Testis (tissue), 5 donors: ENCODE measurements at places on chromosomes 16 and 17. TPM values are rescaled to one million over a fixed set of nuclear protein-coding genes. Genes with fewer than 3 reads are reported as not detected.

DNA sequence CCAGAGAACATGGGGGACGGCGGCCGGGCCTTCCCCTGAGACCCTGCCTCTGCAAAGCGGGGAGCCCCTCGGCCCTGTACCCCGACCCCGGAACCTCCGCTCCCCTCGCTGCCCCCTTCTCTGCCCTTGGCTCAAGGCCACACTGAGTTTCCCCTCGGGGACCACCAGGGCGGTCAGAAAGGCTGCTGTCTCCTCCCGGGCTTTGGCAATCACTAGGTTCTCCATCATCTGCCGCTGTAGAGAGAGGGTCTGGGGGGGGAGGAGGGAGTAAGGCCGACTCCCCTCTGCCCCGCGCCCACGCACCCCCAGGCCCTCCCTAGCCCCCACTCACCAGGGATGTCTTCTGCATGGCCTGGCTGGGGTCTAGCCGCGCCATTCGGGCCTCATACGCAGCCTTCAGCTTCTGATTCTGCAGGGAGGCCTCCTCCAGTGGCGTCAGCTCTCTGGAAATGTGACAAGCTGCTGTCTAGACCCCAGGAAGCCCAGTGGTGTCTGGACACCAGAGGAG lies 8.4 kb downstream of the VPS9D1 start:
- DNase-seq = no peak
- no peaks in the 10 kb centered on the region for H3K4me1 ChIP-seq
- peak overlapping the region; percentile 20 for H3K4me3 ChIP-seq
- H3K27me3 ChIP-seq = no peaks in the 10 kb centered on the region
- no peaks in the 10 kb centered on the region for H3K36me3 ChIP-seq
- no peak overlapping the region for H3K27ac ChIP-seq

- no peak overlapping the region for H3K27ac ChIP-seq
- no peaks in the 10 kb centered on the region for H3K27me3 ChIP-seq
- peaks cover 15% of the 10 kb centered on the region for H3K4me1 ChIP-seq
- no peaks in the 10 kb centered on the region for H3K36me3 ChIP-seq
- no peak for DNase-seq
These were observed 5.6 kb downstream of the WSB1 start for GRCh38 chr17:27299384-27300049.

DNA sequence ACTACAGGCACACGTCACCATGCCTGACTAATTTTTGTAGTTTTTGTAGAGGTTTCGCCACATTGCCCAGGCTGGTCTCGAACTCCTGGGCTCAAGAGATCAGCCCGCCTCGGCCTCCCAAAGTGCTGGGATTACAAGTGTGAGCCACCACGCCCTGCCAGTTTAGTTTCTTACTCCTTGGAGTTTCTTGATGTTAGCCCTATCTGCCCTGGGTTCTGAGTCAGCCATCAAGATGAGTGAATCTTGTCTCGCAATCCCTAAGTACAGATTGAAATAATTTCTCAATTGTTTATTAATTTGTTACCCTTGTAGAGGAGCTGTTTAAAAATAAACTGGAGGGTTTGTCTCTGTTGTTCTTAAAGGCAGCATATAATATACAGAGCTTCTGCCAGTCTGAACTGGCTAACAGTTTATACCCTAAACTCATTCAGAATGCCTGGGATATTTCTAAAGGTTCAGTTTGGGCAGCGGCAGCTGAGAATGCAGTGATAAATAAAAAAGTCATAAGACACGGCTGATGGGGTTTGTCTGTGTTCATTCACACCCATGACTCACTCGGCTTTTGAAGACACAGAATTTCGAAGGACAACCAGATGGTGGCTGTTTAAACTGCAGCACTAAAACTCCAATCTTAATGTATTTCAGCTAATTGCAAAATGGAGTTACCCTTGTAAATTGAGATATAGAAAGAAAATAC lies 39.6 kb downstream of the GPRC5B start:
- H3K27me3 ChIP-seq = no peaks in the 10 kb centered on the region
- DNase-seq = no peak
- no peaks in the 10 kb centered on the region for H3K36me3 ChIP-seq
- no peak overlapping the region for H3K27ac ChIP-seq
- H3K4me1 ChIP-seq = no peaks in the 10 kb centered on the region

GRCh38 chr16:50151756-50152155 lies 1.4 kb upstream of the TENT4B start:
- no peak overlapping the region for H3K4me3 ChIP-seq
- DNase-seq = no peak
- H3K36me3 ChIP-seq = no peaks in the 10 kb centered on the region
- peaks cover 16% of the 10 kb centered on the region for H3K4me1 ChIP-seq
- no peak overlapping the region for H3K27ac ChIP-seq

DNA sequence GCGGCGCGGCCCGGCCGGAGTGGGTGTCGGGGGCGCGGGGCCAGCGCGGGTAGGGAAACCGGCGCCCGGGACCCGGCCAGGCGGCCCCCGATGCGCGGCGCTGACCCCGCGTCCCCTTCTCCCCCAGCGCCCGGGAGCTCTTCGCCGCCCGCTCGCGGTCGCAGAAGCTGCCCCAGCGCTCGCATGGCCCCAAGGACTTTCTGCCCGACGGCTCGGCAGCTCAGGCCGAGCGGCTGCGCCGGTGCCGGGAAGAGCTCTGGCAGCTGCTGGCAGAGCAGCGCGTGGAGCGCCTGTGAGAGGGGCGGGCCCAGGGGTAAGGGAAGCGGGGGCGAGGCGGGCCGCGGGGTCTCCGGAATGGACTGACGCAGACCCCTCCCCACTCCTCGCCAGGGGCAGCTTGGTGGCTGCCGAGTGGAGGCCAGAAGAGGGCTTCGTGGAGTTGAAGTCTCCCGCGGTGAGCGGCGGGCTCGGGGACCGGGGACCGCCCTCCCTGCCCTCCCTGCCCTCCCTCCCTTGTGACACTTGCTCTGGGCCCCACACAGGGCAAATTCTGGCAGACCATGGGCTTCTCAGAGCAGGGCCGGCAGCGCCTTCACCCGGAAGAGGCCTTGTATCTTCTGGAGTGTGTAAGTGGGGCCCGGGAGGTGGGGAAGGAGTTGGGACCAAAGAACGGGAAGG lies 430 bp downstream of the TSEN54 start:
- H3K36me3 ChIP-seq = peaks cover 3% of the 10 kb centered on the region
- peaks cover 27% of the 10 kb centered on the region for H3K4me1 ChIP-seq
- no peaks in the 10 kb centered on the region for H3K27me3 ChIP-seq
- DNase-seq = no peak
- peak overlapping the region; percentile 74 for H3K27ac ChIP-seq

- no peak overlapping the region for H3K4me3 ChIP-seq
- no peak for DNase-seq
- no peaks in the 10 kb centered on the region for H3K27me3 ChIP-seq
These were observed 5.8 kb upstream of the MT3 start for GRCh38 chr16:56583351-56584168.

GRCh38 chr16:12496186-12496585 lies 307.5 kb downstream of the CPPED1 start:
- H3K4me1 ChIP-seq = no peaks in the 10 kb centered on the region
- H3K4me3 ChIP-seq = no peak overlapping the region
- H3K27me3 ChIP-seq = no peaks in the 10 kb centered on the region
- H3K27ac ChIP-seq = no peak overlapping the region

- H3K4me3 ChIP-seq = no peak overlapping the region
- H3K27me3 ChIP-seq = no peaks in the 10 kb centered on the region
- no peak overlapping the region for H3K27ac ChIP-seq
- DNase-seq = no peak
- H3K36me3 ChIP-seq = no peaks in the 10 kb centered on the region
These were observed 88.6 kb upstream of the NKD1 start for GRCh38 chr16:50459496-50460080.

DNA sequence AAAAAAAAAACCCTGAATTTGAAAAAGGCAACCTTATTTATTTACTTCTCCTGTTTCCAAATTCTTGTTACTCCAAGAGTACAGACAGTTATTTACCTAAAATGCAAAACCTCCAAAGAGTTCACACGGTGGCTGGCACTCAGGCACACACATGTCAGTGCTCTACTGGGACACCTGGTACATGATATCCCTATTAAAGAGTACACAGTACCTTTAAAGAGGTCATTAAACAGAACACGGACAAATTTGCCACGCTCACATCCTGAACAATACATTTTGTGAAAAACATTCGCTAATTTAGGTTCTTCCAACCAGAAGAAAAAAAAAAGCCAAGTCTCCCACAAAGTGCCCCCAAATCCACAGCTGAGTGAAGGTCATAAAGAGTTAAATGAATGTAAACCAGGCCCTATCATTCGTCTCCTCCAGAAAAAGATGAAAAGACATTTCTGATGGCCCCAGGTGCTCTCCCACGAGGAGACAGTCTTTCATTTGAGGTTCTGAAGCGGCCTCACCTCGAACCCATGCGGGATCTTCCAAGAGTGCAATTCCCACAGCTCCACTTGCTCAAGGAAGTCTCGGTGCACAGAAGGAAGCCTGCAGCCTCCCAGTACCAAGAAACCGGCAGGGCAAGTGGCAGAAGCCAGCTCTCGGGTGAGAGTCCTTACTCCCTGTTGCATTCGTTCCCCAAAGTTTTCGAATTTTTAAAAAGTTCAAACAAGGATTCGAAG lies 993 bp downstream of the ERN1 start:
- peaks cover 11% of the 10 kb centered on the region for H3K4me1 ChIP-seq
- peak overlapping the region; percentile 95 for H3K4me3 ChIP-seq
- H3K36me3 ChIP-seq = no peaks in the 10 kb centered on the region
- H3K27ac ChIP-seq = peak overlapping the region; percentile 89
- DNase-seq = peak; percentile 48

GRCh38 chr17:35668802-35669201 lies 62.6 kb upstream of the RASL10B start:
- no peak overlapping the region for H3K4me3 ChIP-seq
- H3K4me1 ChIP-seq = peaks cover 6% of the 10 kb centered on the region
- H3K36me3 ChIP-seq = no peaks in the 10 kb centered on the region
- no peak for DNase-seq
- no peak overlapping the region for H3K27ac ChIP-seq
- no peaks in the 10 kb centered on the region for H3K27me3 ChIP-seq

DNA sequence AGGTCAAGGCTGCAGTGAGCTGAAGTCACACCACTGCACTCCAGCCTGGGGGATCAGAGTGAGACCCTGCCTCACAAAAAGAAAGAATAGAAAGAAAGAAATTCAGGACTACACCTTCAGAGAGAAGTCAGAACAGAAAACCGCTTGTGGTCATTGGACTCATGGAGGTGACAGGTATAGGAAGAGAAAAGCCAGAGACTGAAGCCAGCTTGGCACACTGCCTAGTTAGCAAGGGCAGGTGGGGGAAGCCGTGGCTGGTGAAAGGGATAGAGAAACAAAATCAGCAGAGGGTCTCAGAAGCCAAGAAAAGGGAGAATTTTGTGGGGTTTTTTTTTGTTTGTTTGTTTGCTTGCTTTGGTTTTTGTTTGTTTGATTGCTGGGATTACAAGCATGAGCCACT lies 32.9 kb upstream of the SKAP1 start:
- H3K36me3 ChIP-seq = no peaks in the 10 kb centered on the region
- H3K27me3 ChIP-seq = no peaks in the 10 kb centered on the region
- no peaks in the 10 kb centered on the region for H3K4me1 ChIP-seq
- no peak for DNase-seq

GRCh38 chr17:75633486-75634375 lies 497 bp downstream of the SMIM5 start:
- H3K27me3 ChIP-seq = no peaks in the 10 kb centered on the region
- H3K36me3 ChIP-seq = no peaks in the 10 kb centered on the region
- peak; percentile 96 for DNase-seq
- peaks cover 41% of the 10 kb centered on the region for H3K4me1 ChIP-seq

DNA sequence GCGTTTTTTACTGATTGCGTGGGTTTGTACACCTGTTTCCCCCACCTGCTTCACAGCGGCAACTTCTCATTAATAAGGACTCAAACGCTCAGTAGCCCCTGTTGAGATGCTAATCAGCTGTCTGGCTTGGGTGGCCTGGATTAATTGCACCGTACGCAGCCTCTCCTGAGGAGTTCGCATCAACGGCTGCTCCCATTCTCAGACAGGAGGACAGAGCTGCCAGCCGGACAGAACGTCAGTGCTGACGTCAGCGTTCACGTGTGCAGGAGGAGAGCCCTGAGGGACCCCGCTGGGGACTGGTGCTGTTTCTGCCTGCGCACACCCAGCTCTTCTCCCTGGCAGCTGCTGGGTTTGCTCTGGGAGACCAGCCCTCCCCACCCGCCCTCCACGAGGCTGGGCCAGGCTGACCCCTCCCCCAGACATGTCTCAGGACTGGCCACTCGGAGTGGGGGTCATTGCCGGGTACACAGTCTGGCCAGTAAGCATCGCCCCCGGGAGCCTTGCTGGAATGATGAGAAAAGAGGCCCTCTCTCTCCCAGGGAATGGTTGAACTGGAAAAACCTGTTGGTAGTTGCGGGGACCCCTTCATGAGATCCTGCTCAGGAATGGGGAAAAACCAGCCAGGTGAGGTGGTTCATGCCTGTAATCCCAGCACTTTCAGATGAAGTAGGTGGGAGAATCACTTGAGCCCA lies 5.7 kb upstream of the BANP start:
- peak; percentile 75 for DNase-seq
- no peaks in the 10 kb centered on the region for H3K4me1 ChIP-seq
- H3K4me3 ChIP-seq = no peak overlapping the region
- no peaks in the 10 kb centered on the region for H3K36me3 ChIP-seq

GRCh38 chr16:57028086-57028485 lies 38.7 kb downstream of the NLRC5 start:
- no peaks in the 10 kb centered on the region for H3K4me1 ChIP-seq
- H3K27ac ChIP-seq = no peak overlapping the region
- H3K36me3 ChIP-seq = no peaks in the 10 kb centered on the region
- no peaks in the 10 kb centered on the region for H3K27me3 ChIP-seq
- H3K4me3 ChIP-seq = no peak overlapping the region

DNA sequence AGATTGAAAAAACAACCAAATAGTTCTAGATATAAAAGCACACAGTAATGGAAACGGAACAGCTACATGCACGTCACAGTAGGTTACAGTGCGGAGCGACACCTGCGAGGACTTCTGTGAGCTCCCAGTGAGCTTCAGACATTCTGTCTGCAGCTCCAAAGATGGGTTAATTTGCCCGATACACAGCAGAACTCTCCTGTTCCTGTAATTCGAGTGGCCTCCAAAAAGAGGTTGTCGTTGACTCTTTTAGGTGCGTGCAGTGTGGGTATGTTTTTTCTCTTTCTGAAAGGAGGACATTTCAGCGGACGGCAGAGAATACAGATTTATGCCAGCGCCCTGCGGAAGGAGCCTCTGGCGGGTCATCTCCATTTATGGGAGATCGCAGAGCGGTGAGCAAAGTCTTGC lies 2.9 kb downstream of the OR1F1 start:
- no peaks in the 10 kb centered on the region for H3K27me3 ChIP-seq
- DNase-seq = no peak
- H3K4me1 ChIP-seq = no peaks in the 10 kb centered on the region
- H3K36me3 ChIP-seq = no peaks in the 10 kb centered on the region

- H3K36me3 ChIP-seq = no peaks in the 10 kb centered on the region
- no peak overlapping the region for H3K4me3 ChIP-seq
- H3K27me3 ChIP-seq = no peaks in the 10 kb centered on the region
- no peaks in the 10 kb centered on the region for H3K4me1 ChIP-seq
- no peak overlapping the region for H3K27ac ChIP-seq
These were observed 117.8 kb downstream of the KCNJ12 start for GRCh38 chr17:21493993-21494392.

CALB2 gene
- 53.2 TPM for polyA plus RNA-seq

HOXB9 gene
- 0.76 TPM for polyA plus RNA-seq

MIEF2 gene
- polyA plus RNA-seq = 7.5 TPM

PLA2G10 gene
- polyA plus RNA-seq = 1.0 TPM

LITAFD gene
- polyA plus RNA-seq = 10.5 TPM

NACA2 gene
- polyA plus RNA-seq = 129 TPM

CA7 gene
- polyA plus RNA-seq = 1.2 TPM

MVD gene
- polyA plus RNA-seq = 100 TPM

KRT24 gene
- polyA plus RNA-seq = not detected
